ENCODE measurements at places on chromosomes 5 and 9.

- no peak for DNase-seq
Observed at GRCh38 chr5:1383886-1384401, 39.0 kb upstream of the CLPTM1L start.

GRCh38 chr9:12874395-12874794 is 99.6 kb downstream of the LURAP1L start:
- no peak for DNase-seq

GRCh38 chr9:32644698-32645097 is 9.2 kb upstream of the TAF1L start:
- no peak for DNase-seq

GRCh38 chr9:132782037-132782436 is 96.0 kb downstream of the AK8 start:
- DNase-seq, result no peak

DNA sequence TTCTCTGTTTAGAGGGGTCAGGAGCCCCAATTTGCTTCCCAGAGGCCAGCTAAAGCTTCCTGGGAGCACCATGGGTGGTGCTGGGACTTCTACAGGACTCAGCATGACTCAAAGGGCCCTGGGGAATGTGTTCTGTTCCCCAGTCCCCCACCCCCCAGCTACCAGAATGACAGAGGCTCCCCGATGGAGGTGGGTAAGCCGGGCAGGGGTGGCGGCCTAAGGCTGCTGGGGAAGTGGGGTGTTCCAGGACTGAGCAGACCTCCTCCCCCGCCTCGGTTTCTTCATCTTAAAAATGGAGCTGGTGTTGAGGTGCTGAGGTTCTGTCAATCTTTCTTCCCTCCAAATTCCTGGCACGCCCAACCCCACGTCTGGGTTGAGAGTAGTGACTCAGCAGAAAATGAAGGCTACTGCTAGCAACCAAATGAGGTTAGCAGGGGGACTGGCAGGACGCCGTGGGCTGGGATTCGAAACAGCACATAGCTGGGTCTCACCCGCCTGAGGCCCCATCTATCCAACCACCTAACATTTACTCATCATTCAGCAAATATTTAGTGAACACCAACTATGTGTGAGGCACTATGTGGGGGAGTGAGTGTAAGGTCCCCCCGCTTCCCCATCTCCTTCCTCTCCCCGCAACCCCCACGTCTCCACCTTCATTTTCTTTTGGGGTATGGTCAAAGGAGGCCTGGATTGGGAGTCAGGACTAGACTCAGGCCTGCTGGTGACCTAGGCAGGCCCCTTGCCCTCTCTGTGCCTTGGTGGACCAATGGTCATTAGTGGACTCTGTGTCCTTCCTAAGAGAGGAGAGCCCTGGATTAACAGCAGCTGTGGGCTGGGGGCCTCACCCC is 50.2 kb downstream of the C9orf50 start:
- DNase-seq, result no peak

DNA sequence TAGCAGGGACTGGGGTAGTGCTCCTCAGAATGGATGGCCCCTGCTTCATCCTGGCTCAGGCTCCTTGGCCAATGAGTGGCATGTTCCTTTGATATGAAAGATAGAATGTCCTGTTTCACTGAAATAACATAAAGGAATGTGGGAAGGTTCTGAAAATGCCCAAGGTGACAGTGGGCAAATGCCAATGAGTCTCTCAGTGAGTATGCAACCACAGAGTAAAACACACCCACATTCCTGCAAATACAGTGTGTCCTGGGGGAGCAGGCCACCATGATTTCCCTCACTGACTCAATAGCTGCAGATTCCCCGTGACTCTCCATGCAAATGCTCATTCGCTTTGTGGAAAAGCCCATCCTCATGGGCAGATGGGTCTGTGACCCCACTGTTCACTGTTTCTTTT is 36.4 kb downstream of the ZNF366 start:
- no peak for DNase-seq

- DNase-seq, result no peak
Observed at GRCh38 chr9:137313956-137314560, 12.0 kb upstream of the NRARP start.

DNA sequence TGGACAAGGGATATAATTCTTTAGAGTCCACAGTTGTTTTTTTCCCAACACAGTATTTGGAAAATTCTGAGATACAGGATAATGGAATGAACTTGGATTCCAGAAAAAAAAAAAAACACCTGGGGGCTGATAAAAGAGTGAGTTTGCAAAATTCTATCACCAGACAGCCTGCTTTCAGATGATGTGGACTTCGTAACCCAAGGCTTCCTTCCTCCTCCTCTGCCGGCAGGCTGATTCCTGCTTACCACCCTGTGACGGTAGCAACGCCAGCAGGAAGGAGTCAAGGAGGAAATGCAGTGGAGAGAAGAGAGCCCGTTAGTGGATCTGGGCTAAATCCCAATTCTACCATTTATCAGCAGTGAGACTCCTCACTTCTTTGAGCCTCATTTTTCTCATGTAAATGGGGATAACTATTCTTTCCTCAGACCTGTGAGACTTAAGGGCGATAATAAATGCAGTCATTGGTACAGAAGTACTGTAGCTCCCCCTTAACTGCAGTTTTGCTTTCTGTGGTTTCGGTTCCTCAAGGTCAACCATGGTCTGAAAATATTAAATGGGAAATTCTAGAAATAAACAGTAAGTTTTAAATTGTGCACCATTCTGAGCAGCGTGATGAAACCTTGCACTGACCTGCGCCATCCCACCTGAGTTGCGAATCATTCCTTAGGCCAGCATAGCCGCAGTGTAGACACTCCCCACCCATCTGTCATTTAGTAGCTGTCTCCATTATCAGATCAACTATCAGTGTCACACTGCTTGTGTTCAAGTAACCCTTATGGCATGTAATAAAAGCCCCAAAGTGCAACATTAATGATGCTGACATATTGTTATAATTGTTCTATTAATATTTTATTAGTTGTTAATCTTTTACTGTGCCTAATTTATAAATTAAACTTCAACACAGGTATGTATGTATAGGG is 71.4 kb downstream of the DCP2 start:
- no peak for DNase-seq

GRCh38 chr9:19200229-19200628 is 30.3 kb upstream of the DENND4C start:
- no peak for DNase-seq

DNA sequence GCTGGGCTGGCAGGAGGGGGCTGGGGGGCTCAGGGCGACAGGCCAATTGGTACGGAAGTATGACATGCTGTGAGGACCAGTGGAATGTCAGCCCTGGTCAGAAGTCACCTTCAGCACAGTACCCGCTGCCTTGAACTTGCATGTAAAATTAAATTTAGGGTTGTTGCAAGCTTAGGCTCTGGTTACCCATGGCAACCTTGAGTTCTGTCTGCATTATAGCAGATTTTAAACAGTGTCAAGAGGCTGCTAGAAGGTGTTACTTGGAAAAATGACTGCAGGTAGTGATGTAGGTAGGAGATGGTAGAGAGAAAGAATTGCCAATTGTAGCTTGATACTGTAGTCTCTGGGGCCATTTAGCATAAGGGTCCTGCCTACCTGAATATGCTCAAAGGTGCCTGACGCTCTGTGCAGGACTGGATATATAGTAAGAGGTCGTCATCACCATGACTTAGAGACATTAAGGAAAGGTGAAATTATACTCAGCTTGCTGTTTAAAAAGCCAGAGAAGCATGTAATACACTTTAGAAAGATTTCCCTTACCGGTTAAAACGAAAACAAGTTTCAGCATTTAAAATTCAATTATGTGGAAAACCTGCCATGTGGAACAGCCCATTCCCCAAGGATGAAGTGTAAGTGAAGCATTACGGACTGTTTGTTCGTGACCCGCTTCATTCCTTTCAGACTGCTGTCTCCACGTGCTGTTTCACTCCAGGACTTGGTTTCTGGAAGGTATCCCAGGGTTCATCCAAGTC is 169.0 kb downstream of the PDZD2 start:
- no peak for DNase-seq

DNA sequence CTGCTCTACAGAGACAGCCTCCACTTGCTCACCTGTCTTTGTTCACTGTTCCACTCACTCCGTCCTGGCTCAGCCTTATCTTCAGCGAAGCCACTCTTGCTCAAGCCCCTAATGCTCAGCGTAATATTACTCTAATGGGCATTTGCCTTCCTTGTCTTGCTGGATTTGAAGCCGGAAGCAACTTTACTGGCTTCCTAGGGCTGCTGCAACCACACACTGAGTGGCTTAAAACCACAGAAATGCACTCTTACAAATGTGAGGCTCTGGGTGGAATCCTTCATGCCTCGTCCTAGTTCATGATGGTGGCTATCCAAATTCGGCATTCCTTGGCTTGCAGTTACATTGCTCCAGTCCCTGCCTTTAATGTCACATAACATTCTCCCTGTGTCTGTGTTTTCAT is 85.5 kb upstream of the MARCHF11 start:
- no peak for DNase-seq

DNA sequence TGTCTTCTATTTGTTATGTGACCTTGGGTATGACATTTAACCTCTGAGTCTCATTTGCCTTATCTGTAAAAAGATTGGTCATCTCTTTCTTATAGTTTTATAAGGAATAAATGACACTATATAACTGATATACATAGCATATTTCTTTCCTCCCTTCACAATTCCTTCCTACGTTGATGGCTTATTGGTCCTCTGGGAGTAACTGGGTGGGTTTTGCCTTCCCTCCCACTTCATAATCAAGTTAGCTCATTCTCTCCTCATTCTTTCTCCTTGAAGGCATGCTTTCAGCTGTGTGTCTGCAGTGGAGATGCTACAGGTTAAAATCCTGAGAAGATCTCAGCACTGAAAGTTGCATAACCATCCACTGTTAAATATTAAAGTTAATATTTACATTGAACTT is 382.4 kb downstream of the TMEM38B start:
- DNase-seq, result no peak

- no peak for DNase-seq
Observed at GRCh38 chr5:36152324-36153297, 700 bp downstream of the SKP2 start.

DNA sequence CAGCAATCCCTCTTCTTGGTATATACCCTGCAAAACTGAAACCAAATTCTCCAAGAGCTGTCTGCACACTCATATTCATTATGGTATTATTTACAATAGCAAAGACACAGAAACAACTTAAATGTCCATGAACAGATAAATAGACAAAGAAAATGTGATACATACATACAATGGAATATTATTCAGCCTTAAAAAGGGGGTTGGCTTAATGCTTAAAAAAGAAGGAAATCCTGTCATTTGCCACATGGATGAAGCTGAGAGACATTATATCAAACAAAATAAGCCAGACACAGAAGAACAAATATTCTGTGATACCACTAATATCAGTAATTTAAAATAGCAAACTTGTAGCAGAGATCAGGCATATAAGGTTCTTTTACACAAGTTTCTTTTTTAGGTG is 46.5 kb upstream of the GAS1 start:
- no peak for DNase-seq

- no peak for DNase-seq
Observed at GRCh38 chr9:113954591-113954990, 78.5 kb downstream of the ZNF618 start.

- DNase-seq, result no peak
Observed at GRCh38 chr5:176540956-176541337, 3.7 kb upstream of the RNF44 start.

DNA sequence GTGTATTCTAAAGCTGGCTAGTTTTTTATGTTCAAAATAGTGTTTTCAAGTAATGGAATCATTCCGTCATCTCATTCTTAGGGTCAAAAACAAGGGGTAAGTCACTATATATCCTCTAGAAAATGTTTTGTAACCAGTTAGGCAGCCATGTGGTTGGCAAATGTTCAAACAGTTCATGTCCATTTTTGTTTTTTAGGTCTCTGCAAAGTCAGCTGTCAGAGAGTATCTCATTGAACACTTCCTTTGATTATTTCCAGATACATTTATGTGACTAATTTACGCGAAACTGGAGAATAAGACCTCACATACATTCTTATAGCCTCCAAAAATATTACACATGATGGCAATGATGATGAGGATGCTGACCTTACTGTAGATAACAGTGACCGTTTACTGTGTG is 50.4 kb downstream of the TRIO start:
- DNase-seq, result no peak

GRCh38 chr5:160547872-160548271 is 126.2 kb downstream of the PTTG1 start:
- DNase-seq, result no peak

DNA sequence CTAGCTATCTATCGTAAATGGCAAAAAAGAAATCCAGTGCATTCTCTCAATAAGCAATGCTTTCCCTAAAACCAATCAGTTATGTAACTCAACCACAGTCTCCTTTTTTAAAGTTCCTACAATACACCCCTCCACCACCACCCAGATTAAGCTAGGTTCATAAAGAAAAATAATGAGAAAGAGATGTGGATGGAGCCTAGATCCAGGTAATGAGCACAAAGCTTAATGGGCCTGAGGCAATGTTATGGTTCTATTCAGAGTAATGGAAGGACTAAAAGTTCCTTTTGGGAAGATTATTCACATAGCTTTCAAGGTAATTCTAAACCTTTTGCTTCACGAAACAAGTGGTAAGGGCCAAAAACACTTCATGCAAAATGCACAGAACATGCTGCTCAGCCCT is 113.5 kb downstream of the MPDZ start:
- no peak for DNase-seq

DNA sequence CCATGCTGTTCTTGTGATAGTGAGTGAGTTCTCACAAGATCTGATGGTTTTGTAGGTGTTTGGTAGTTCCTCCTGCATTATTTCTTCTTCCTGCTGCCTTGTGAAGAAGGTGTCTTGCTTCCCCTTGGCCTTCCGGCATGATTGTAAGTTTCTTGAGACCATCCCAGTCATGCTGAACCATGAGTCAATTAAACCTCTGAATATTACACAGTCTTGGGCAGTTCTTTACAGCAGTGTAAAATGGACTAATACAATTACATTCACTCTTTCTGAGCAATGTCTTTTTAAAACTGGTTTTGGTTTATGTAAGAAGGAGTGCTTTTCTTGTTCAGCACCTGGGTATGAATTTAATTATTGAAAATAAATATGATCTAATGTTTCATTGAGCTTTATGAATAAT is 50.7 kb upstream of the ARRDC3 start:
- DNase-seq, result no peak

DNA sequence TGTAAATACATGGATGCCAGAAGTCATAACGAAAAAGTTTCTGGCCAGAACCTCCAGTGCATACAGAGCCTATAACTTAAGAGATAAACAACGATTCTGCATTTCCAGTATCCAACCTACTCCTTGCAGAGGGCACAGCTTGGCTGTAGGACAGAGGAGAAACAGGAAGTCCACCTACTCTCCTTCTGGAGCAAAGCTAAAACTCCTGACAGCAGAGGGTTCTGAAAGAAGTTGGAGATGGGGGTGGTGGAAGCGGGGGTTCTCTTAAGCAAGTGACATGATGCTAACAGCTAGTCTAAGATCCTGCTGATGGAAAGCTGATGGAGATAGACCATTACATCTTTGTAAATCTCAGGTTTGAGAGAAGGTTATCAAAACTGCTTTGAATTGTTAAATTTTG is 35.5 kb upstream of the CTNNAL1 start:
- DNase-seq, result no peak

DNA sequence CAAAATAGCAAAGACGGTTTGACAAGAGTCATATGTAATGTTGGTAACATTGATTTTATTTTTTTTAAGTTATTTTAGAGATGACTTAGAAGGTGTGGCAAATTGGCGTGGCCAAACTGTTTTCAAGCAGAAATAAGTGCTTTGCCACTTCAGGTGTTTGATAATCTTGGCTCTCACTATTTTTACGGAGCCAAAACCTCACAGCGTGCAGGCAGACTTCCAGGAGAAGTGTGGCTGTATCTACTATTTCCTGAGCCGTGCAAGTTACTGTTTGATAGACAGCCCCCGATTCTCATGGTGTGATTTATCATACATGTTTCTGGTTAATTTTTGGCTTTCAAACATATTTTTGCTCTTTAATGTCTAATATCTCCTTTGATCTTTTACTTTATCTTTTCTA is 269.5 kb downstream of the ADAMTSL1 start:
- DNase-seq, result no peak

GRCh38 chr5:139265001-139265400 is 28.5 kb upstream of the MATR3 start:
- DNase-seq, result no peak
